ENCODE measurements at places on chromosomes 2 and 18. TPM values are rescaled to one million over a fixed set of nuclear protein-coding genes. Genes with fewer than 3 reads are reported as not detected.

DNA sequence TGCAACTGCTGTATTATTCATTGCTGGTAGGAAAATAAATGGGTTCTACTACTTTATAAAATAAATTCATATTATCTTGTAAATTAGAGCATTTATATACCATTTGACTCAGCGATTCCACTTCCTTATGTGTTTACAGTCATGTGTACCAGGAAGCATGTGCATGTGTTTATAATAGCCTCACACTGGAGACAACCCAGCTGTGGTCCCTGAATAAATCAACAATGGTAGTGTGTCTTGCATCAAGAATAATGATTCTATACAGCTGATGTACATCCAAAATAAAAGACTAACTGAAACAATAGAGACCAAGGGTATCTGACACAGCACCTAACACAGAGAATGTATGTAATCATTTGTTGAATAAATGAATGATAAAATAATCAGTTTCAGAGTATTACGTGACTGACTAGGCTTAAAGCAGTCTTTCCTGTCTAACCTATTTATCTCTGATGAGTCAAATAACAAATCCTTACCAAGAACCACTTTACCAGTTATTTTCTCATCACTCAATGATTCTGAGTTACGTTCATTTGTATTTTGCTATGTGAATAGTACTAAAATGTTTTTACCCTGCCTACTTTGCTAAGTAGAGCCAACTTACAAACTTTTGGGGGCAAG, 216.8 kb downstream of the UBE2E3 start:
- DNase-seq: no peak

The RAPGEF4 gene
- total RNA-seq: 235 TPM

DNA sequence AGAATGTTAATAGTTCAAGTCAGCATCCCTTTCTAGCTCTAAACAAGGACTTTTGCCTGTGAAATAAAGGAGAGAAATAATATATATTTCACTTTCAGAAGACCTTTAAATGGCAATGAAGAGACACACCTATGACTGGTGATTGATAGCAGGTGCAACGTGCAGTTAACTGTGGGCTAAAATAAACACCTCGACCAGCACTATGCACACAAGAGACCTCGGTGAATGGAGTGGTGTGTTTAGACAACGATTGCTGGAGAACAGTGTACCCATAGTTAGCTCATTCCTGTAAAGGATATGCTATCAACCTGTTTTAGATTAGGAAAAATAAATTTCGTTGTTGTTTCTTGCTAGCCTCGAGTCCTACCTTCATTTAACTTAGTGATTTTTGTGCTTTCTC, 143.4 kb downstream of the NR4A2 start:
- no peak for DNase-seq

The DRC1 gene
- 2.8 TPM for total RNA-seq

DNA sequence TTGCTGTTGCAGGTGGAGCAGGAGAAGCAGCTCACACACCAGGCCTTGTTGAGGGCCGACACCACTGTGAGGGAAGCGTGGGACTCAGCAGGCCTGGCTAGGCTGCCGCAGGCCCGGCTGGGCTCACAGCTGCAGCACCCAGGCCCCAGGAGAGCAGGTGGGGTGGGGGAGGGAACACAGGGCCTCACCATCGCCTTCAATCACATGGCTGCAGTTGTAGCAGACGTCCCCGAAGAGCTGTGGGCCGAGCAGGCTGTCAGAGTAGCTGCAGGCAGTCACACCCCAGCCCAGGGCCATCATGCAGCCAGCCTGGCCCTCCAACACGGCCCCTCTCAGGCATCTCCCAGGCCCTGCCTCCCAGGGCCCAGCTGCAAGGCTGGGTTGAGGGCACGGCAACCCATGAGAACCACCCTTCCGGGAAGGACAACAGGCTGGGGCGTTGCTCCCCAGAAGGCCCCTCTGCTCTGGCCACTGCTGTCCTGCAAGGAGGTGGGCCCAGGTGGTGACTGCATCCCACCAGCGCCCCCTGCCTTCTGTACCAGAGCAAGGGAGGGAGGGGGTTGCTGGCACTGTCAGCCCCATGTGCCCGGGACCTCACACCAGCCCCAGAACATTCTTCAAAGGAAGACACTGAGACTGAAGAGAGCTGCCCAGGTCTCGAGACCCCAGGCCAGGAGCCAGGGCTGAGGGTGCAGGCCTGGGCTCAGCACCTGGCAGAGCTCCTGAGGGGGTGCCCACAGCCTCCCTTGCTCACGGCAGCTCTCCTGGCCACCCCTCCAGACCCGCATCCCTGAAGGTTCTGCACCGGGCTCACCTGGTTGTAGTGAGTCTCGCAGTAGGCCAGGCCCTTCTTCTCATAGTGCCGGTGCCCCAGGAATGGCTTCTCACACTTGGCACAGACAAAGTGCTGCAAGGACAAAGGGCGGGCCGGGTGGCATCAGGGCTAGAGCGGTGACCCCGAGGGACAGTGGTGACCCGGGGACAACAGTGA, 5.6 kb upstream of the GPR17 start:
- DNase-seq: no peak

All from dorsolateral prefrontal cortex (tissue), 122 donors.